ENCODE measurements at places on chromosomes 1 and 21.
A peak's percentile ranks its signal among the peaks of the same experiment; 100 is the strongest.

- no peak for DNase-seq
Measured at GRCh38 chr1:205188098-205188497, 23.4 kb downstream of the DSTYK start.

DNA sequence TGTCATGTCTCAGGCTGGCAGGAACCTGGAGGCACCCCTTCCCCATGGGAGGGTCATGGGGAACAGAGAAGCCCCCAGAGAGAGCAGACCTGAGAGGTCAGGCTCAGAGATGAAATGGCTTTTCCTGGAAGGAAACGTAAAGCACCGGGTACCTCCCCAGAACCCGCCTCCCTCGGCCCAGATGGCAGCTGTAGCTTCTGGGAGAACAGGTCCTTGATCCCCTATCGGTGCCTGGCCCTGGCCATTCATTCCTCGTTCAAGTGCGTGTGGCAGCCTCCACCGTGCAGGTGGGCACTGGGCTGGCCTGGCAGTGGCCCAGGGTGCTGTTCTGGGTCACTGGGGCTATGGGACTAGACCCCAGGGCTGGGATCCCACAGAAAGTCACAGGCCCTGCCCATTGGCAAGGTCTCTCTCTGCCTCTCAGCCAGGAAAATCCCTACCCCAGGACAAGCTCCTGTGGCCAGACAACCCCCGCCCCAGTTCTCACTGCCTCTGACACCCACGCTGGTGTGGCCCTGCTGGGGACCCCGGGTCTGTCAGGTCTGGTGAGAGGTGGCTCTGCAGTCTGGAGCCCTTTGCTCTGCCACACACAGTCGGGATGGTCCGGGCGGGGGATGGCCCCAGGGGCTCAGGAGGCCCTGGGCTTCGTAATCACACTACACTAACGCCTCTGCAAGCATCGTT, 183.2 kb upstream of the VAMP3 start:
- DNase-seq = no peak

DNA sequence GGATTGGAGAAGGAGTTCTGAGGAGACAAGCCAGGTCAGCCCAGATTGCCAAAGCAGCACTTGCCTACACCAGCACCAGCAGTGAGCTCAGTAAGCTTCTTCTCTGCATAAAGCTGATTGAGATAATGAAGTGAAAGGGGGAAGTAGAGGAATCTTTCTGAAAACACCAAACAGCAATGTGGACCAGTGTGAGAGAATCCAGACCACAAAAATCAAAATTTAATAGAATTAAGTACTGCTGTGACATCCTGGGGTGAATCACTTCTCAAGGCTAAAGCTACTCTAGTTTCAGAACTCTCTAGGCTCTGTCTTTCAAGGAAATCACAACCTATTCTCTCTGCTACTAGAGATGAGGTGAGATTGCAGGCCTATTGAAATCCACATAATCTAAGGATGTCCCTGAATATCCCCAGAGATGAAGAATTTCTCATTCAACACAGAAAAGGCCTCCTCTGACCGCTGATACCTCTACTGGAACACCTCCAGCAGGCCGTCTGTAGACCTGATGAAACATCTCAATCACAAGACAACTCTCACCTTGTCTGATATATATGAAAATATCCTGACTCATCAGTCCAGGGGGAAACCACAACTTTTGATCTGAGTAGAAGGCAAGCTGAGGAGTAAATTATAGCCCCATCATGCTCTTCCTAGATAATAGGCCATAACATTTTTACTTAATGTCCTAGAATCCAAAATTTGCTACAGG, at the start of gene FCRL4:
FCRL4 (minus strand) TSS at position 127 of the 709 bp plus-strand sequence. CDS start 141 bp downstream, outside the sequence.
- DNase-seq = no peak

DNA sequence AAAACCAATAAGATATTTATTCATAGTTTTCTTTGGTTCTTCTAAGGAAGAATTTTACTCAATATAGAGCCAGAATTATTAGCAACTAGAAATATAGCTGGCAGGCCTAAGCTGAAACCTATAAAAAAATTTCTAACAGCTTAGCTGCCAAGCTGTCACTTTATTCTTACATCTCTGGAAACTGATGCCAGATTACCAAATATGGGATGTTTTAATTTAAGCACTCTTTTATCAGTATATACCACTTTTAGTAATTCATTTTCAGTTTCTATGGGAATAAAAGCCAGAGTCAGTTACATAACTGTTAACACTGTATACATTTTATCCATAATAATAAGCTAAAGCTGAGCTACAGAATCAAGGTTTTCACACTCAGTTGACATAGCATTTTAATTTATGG, 68.7 kb upstream of the MPC2 start:
- DNase-seq = peak; percentile 59

DNA sequence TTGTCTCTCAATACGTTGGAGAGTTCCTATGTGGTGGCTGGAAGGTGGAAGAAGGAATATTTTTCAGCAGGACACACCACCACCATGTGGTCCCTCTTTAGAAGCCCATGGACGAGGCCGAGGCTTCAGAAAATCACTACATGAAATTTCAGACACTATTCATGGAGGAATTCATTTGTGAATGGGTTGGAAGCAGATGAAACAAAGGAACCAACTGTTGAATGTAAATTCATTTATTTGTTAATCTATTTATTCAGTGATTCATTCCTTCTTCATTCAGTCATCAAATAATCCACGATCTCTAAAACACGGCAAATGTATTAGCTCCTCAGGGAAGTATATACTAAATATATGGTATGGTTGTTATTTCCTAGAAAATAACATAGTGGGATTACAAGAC, 12.2 kb downstream of the SLC35F3 start:
- no peak for DNase-seq

DNA sequence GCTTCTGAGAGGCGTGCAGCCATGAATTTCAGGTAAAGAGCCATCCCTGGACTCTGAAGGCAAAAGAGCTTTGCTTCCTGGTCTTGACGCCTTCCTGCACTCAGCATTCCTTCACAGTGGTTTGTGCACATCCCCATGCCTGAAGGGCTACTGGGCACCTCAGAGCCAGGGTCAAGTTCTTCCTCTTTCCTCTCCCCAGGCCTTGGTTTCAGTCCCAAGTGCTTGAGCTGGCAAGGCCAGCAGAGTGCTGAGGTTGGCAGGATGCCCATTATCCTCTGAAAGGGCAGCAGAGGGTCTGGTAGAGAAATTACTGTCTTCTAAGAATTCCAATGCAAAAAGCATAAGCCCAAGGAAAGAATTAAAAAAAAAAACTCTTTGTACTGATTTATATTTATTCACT, 1064.9 kb downstream of the TTLL7 start:
- DNase-seq = no peak

GRCh38 chr1:97245682-97246081, 524.1 kb downstream of the PTBP2 start:
- DNase-seq = no peak

DNA sequence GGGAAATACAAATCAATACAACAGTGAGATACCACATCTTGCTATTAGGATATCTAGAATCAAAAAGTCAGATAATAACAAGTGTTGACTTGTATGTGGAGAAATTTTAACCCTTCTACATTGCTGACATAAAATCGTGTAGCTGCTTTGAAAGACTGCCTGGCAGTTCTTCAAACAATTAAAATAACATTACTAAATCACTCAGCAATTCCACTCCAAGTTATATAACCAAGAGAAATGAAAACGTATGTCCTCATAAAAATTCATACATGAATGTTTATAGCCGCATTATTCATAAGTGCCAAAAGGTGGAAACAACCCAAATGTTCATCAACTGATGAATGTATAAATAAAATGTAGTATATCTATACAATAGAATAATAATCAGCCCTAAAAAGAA, 164.6 kb downstream of the RASAL2 start:
- no peak for DNase-seq

GRCh38 chr21:45976701-45977311, 4.8 kb upstream of the COL6A1 start:
- DNase-seq = no peak

DNA sequence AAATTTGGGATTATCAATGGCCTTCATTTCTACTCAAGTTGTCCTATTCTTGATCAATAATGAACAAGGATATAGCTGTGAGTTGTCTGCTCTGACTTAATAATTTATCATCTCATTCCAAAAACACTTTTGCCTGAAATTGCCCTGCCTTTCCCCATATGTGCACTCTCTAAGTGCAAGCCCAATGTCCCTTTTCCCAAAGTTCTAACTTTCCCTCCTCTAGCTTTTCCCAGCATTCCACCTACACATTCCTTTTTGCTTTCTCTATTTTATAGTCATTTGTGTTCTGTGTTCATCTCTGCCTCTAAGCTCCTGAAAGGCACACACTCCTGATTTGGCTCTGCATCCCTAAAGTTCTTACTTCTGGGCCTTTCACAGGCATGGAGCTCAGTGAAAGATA, 34.7 kb downstream of the SUSD4 start:
- DNase-seq = no peak

DNA sequence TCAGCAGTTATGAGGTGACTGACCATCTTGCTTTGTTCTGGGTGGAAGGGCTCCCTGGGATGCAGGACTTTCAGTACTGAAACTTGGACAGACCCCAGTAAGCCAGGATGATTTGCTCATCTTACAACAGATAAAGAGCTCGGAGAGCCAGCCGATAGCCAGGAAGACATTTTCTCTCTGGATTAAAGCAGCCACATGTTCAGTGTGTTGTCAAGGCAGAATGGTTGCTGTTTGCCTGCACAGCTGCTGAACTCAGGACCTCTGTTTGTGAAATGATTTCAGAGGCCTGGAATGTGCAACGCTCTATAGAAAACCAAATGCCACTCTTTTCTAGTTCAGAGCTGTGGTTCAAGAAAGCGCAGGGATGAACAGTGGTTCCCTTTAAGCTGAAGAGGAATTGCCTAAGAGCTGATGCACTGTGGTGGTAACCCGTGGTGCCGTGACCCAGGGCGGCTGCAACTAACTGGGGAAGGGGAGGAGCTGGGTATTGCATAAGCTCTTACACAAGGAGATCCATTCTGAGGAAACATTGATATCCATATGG, 40.7 kb downstream of the CASQ2 start:
- DNase-seq = no peak

DNA sequence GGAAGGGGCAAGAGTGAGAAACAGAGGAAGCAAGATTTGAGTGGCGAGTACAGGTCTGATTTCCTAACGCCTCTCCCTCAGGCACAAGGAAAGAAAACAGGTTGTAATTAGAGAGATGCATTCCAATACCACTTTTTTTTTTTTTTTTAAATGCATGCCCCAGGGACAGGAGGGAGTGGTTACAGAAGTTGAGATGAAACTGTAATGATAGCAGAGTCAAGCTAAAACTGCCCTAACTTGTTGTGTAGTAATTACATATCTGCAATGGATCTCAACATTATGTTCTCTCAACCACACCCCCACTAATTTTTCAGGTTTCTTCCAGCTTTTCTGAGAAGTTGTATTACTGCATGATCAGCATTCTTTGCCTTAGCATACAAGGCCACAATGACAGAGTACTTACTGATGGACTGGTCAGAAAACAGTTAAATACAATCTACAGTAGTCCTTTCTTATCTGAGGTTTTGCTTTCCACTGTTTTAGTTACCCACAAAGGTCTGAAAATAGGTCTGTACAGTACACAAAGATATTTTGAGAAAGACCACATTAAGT, 5.5 kb downstream of the ETV3 start:
- no peak for DNase-seq

DNA sequence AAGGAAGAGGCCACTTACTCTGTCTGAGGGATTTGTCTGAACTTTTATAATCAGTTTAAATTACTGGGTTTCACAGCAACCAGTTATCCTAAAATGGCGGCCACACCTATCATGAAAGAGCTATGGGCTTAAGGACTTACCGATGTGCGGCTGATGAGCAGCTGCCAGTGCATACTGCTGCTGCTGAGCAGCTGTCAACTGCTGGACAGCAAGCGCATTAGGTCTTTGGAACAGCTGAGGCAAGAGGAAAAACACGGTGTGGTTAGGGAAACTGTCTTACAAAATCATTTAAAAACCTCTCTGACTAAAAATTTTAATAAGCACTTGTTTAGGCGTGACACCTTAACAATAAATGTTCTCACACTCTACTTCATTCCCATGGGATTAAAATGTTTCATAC, 72.6 kb upstream of the SDC3 start:
- DNase-seq = no peak

DNA sequence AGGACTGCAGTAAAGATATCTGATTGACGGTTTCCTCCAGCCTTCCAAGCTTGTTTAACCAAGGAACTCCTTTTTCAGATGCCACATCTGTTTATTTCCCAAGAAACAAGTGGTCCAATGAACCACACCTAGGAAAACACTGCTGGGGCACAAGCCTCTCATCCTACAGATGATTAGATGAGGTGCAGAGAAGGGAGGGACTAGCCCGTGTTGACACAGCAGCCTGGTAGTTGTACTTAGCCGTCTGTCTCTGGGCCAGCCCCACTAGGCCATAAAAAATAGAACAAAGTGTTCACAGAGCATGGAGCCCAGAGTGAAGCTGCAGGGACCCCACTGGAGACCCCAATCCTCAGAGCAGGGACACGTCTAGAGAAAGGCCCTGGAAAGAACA, 32.1 kb downstream of the LRP8 start:
- DNase-seq = no peak

DNA sequence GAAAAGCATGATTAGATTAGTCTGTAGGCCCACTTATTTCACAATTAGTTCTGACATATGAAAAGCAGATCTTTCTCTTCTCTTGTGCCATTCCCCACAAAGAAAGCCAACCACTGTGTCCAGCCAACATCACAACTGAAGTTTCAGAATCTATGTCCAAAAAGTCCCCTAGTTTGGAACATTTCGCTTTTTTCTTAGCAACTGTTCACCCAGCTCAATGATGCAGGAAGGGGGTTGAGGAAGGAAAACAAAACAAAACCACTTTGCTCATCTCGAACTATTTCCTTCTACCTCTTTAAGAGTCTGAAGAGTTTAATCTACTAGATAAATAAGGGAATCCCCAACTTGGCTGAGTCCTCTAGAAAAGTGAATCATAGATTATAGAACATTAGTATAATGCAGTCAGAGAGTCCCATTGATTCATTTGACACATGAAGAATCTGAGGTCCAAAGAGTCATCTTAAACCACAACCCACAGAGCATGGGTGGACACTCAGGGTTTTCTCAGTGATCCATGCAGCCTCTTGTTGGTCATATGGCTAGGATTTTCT, 159.3 kb upstream of the SGIP1 start:
- no peak for DNase-seq

GRCh38 chr1:119009312-119009655, 21.1 kb upstream of the TBX15 start:
- DNase-seq = no peak

DNA sequence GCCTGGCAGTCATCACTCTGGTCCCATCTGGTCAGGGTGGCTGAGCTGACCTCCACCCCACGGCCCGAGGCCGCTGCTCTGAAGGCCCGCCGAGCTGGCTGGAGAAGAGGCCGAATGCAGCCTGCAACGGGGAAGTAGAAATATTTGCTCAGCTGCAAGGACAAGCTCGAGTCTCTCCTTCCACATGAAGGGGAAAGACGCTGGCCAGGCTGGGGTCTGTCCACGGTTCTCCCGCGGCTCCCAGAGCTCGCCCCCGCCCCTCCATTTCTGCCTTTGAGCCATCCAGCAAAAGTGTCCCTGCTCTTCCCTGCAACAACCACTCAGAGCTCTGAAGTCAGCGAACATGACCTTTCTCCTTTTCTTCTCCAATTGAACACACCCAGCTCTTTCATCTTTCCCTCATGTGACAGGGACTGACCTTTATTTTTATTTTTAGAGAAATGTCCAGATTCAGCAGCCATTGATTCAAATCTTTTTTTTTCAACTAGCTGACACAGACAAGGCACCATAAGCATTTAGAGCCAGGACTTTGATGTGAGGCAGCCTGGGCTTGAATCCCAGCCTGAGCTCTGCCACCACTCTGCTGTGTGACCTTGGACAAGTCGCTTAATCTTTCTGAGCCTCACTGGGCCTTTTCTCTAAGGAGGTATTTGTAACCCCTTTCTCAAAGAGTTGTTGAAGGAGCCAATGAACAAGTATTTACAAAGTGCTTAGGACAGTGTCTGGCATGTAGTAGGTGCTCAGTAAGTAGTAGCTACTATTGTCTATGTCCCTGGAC, 149.3 kb upstream of the WNT4 start:
- no peak for DNase-seq

All from putamen (tissue), 1 donor.